ENCODE measurements at places on chromosomes 11 and 22. TPM values are rescaled to one million over a fixed set of nuclear protein-coding genes. Genes with fewer than 3 reads are reported as not detected.

GRCh38 chr11:42462558-42463310 is 849.1 kb upstream of the API5 start:
- DNase-seq, result no peak

DNA sequence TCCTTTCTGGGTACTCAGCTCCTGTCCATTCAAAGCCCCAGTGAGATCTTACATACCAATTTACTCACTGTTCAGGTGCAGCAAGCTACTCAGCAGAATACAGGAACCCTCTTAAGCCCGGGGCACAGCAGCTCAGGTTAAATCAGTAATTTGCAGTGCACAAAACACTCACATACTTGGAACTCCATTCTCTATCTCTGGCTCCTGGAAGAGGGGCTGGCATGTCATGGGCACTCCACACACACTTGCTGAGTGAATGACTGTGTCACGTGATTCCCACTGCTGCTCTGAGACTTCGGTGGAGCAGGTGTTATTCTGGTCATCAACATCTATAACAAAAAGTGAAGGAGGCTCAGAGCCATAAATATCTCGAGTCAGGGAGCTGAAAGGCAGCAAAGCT is 157.3 kb upstream of the BDNF start:
- DNase-seq, result no peak

DNA sequence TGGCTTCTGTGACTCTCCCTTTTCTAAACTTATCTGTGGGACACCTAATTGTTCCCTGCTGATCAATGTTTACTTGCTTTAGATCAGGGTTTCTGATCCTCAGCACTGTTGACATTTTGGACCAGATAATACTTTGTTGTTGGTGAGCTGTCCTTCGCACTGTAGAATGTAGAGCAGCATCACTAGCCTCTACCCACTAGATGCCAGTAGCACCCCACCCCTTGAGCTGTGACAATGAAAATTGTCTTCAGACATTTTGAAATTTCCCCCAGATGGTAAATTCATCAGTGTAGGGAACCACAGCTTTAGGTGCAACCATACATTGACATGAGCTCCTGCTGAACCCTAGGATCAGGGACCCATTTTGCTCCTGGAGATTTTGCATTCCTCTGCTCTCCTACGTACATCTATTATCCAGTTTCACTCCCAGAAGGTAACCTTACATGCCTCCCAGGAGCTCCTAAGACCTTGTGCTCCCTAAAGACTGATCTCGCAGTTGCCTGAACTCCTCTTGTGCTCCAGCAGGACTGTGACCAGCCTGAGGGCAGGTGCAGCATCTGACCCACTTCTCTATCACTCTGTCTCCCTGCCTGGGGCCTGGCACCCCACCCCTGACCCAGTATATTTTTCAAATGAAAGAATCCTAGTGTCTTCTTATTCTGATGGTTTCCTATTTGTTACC is 107.8 kb downstream of the FAR1 start:
- DNase-seq, result no peak

The OR51E1 gene
- total RNA-seq, result 1.4 TPM

The GPHA2 gene
- not detected for total RNA-seq

DNA sequence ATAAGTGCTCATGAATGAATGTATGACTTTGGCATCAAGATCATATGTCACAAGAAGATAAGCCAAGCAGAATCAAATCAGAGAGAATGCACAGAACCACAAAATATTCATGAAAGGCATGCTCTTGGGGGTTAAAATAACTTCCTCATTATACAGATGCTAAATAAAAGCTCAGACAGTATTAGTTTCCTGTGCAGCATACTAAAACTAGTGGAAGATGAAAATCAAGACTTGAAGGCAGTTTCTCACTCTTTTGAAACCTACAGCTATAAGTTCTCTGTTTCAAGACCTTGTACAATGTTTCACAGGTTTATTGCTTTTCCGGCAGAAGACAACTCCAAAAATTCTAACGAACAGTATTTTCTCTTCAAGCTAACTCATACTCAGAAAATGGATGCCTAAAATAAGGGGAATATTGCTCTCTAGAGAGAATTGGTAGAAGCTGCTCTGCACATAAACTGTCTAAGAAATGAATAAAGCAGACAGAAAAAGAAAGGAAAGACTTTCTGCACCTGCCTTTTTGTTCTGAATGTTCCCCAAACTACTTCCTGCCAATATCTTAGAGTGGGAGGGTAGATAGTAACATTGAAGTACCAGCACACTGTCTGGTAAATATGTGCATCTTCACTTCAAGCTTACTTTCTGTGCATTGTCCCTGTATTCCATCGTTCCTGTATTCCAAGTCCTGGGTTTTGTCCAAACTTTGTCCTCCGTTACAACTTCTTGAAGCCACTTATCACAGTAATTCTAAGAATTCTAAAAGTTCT is 639.4 kb upstream of the FAT3 start:
- DNase-seq, result no peak

- no peak for DNase-seq
Observed at GRCh38 chr11:133823211-133823610, 22.1 kb downstream of the SPATA19 start.

The CCDC87 gene
- total RNA-seq, result 0.24 TPM

GRCh38 chr11:72896431-72896830 is 82.2 kb downstream of the ATG16L2 start:
- DNase-seq, result no peak

DNA sequence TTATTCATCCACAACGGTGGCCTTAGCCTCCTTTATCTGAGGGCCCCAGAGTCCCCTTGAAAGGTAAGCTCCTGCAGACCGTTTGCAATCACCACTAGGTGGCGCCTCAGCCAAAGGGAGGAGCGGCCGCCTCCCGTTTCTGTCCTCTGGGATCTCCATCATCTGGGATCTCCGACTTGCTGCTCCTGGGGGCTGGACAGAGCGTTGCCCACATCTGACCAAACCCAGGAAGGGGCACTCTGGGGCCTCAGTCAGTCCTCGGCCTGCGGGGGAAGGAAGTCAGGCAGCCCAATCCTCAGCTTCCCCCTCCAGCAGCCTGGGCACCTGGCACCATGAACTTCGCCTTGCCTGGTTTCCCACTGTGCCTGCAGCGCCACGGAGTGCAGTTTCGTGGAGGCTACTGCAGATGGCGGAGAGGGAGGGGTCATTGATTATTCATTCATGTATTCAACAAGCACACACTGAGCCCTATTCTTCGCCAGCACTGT is 23.5 kb downstream of the TP53I11 start:
- peak; percentile 77 for DNase-seq

DNA sequence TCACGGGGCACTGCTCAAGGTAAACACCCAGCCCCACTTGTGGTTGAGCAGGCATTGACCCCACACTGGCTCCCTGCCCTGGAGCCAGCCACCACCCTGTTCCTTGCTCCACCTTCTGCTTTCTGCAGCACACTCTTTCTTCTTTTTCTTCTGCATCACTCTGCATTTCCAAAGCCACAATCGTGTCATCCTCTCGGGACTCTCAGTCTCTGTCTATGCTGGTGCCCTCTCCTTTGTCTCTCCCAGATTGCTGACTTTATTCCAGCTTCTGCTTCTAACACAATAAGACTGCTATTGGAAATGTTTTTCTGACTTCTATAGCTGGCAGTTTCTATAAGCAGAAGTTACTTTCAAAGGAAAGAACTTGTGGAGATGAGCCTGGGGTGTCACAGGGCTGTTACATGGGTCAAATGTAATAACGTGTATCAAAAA is 14.4 kb downstream of the GRAP2 start:
- no peak for DNase-seq

The PARVG gene
- total RNA-seq, result 3.5 TPM

The KRTAP5-10 gene
- not detected for total RNA-seq

GRCh38 chr11:106001304-106002012 is 20.6 kb downstream of the MSANTD4 start:
- no peak for DNase-seq

DNA sequence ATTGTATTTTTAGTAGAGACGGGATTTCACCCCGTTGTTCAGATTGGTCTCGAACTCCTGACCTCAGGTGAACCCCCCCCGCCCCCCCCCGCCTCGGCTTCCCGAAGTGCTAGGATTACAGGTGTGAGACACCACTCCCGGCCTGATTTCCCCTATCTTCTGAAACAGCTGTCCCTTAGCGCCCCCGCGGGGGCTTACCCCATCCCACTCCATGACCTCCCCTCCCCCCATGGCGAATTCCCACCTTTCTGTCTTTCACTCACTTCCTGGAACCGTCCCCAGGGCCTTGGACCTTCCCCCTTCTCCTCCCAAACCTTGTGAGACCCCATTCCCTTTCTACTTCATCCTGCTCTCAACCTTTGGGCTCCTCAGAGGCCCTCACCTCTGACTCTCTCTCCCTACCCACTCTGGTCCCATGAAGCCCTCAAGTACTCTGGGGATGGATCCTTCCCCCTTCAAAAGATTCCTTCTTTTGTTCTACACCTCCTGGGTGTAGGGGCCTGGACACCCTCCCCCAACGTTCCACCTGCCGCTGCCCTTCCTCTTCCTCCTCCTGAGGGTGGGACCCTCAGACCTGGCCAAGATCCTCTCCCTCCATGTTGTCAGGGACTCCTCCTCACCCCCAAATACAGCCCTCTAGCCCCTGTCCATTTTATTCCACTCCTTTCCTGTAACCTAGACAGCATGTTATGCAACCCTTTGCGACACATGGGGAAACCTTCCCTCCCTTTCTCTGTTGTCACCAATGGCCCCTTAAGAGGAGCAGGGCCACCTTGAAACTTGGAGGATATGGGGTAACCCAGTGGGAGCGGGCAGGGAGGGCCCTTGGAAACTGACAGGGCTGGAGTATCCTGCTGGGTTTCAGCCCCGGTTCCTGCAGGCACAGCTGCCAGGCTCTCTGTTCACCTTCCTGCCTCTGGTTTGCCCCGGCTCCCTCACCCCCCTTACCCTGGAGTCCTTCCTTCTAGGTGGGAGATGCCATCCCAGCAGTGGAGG is 1.1 kb downstream of the PRDX5 start:
- no peak for DNase-seq

DNA sequence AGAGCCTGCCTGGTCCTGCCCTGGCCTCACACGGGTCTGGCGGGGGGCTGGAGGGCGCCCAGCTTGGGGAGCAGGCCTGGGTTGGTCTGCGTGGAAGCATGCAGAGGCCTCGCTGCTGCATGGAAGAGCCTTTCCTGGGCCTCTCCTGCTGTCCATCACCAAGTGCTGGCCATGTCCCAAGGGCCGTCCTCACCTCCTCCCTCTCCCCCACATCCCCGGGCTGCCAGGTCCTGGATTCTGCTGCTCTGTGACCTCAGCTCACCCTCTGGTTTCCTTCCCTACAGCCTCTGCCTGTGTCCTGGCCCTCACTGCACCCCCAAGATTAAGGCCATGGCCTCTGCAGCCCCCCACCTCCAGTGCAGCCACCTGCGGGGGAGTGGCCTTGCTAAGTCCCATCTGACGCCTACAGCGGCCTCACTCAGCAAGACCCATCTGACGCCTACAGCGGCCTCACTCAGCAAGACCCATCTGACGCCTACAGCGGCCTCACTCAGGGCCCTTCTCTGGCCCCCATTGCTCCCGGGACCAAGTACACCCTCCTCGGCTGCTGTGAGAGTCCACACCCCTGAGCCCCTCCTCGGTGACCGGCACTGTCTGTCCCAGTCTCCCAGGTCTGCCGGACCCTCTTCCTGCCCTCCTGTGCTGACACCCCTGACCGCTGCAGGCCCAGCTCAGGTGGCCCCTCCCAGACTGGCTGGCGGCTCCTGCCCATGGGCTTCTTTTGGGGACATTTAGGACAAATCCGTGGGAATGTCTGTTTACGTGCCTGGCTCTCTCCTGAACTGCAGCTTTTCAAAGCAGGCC is 119.5 kb upstream of the B3GAT1 start:
- DNase-seq, result no peak

DNA sequence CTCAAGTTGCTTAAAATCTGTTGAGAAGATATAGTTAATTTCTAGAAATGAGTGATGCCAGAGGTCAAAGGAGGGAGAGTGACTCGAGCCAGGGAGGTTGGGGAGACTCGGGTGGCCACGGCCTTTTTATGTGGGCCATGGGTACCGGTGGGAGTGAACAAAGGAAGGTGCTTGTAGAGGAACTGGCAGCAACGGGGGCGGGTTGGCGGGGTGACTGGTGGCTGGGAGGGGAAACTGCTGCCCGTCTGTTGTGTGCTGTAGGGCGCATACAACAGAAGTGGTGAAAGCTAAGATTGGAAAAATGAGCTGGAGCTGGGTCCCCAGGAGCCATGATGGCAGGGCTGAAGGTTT is 5.4 kb downstream of the DAGLA start:
- DNase-seq, result no peak

- DNase-seq, result peak; percentile 64
Observed at GRCh38 chr22:30694171-30694639, 469 bp upstream of the OSBP2 start.

Data from Right ventricle myocardium superior (tissue), 1 donor.